ENCODE measurements at places on chromosomes 6 and 20. TPM values are rescaled to one million over a fixed set of nuclear protein-coding genes. Genes with fewer than 3 reads are reported as not detected.

The MROH8 gene
- 0.89 TPM for total RNA-seq

The SYS1 gene
- total RNA-seq: 29.1 TPM

The SNRPB2 gene
- total RNA-seq: 42.1 TPM

The DOK5 gene
- total RNA-seq: 9.8 TPM

The MOXD1 gene
- total RNA-seq: 13.8 TPM

The E2F1 gene
- 19.5 TPM for total RNA-seq

The COX4I2 gene
- total RNA-seq: not detected

The PNPLA1 gene
- not detected for total RNA-seq

The CRIP3 gene
- total RNA-seq: not detected

The OR2H2 gene
- total RNA-seq: not detected

The LY6G6F gene
- total RNA-seq: not detected

The NANP gene
- total RNA-seq: 5.5 TPM

The LY6G5C gene
- 2.2 TPM for total RNA-seq

The GPSM3 gene
- total RNA-seq: 11.3 TPM

The PRR18 gene
- not detected for total RNA-seq

The PTPRK gene
- 21.4 TPM for total RNA-seq

The SLC35F1 gene
- total RNA-seq: 0.15 TPM

The TFAP2D gene
- not detected for total RNA-seq

The NKX2-2 gene
- total RNA-seq: not detected

The EZR gene
- total RNA-seq: 76.7 TPM

The CDKN1A gene
- total RNA-seq: 277 TPM

The GABRR2 gene
- not detected for total RNA-seq

The GCNT2 gene
- total RNA-seq: 0.15 TPM

The PIM1 gene
- total RNA-seq: 26.1 TPM

The PKHD1 gene
- total RNA-seq: not detected

The PSORS1C1 gene
- total RNA-seq: 0.15 TPM

The AVP gene
- not detected for total RNA-seq

The PSMB1 gene
- 398 TPM for total RNA-seq

The ADGRB3 gene
- total RNA-seq: 0.17 TPM

The CD93 gene
- total RNA-seq: not detected
